Stimulated activated CD8-positive, alpha-beta memory T cell treated with anti-CD3 and anti-CD28 coated beads, Interleukin-7, amount 100 ng/mL, for 4 hours (primary cell): ENCODE measurements at places on chromosomes 1 and 21.

DNA sequence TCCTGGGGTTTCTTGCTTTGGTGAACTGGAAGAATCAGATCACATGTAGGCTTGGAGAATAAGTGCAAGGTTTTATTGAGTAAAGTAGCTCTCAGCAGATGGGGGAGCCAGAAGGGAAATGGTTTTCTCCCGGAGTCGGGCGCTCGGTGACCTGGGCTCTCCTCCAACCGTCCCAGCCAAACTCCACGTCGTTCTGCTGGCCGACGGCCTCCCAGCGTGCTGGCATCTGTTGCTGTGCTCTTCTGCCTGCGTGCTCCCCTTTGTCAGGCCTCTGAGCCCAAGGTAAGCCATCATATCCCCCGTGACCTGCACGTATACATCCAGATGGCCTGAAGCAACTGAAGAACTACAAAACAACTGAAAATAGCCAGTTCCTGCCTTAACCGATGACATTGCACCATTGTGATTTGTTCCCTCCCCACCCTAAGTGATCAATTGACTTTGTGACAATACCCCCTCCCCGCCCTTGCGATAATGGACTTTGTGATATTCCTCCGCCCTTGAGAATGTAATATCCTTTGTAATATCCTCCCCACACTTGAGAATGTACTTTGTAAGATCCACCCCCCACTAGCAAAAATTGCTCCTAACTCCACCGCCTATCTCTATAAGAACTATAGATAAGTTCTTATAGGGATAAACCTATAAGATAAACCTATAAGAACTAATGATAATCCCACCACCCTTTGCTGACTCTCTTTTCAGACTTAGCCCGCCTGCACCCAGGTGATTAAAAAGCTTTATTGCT is 88.3 kb downstream of the SMYD3 start:
- no peak for DNase-seq

- DNase-seq = no peak
These were observed 2.0 kb downstream of the AGO3 start for GRCh38 chr1:35932941-35933340.

- no peak for DNase-seq
These were observed 152.5 kb downstream of the CDC7 start for GRCh38 chr1:91653183-91653582.

DNA sequence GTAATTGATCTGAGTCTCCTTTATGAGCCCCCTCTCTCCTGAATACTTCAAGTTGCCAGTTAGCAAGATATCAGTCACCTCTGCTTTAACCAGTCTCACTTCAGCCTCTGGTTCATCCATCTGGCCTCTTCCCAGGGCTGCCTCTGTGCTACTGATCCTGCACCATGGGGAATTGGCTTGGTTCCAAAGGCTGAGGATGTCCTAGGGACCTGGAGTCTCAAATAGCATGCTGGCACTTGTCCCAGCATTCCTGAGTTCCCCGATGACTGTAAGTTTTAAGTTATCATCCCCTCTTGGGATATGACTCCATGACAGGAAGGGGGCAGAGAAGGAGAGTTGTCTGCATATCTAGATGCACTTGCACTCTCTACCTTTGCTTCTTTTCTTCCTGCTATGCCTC is 252.0 kb downstream of the PTBP2 start:
- no peak for DNase-seq

DNA sequence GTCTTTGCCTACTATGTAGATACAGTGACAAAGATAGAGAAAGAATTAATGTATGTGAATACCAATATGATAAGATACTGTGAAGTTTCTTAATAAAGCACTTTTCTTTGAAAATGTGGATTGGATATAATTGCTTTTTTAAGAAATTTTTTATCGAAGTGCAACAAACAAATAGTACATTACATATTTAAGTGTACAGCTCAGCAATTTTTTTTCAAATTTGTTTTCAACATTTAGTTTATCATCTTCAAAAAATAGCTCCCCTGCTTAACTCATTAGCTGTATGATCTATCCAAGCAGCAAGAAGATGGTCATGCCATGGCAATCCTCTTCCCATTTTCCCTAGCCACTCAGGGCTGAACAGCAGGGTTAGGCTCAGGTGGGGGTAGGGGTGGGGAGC is 40.5 kb downstream of the NEK7 start:
- DNase-seq = no peak
